ENCODE measurements at places on chromosomes 6 and 20.

- no peak for DNase-seq
Measured at GRCh38 chr6:18603361-18603760, 216.2 kb downstream of the RNF144B start.

- DNase-seq, result no peak
Measured at GRCh38 chr20:36893801-36894200, 17.9 kb downstream of the TLDC2 start.

DNA sequence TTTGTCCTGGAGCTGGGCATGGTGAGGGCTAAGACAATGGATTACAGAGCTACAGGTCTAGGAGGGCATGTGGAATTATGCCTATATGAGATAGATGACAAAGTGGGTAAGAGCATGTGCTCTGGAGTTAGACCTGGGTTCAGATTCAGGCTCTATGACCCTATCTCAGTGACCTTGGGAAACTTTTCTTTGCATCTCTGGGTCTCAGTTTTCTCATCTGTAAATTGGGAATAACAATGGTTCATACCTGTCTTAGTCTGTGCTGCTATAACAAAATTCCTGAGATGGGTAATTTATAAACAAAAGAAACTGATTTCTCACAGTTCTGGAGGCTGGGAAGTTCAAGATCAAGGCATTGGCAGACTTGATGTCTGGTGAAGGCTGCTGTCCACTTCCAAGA is 30.3 kb downstream of the PPARD start:
- DNase-seq, result no peak

DNA sequence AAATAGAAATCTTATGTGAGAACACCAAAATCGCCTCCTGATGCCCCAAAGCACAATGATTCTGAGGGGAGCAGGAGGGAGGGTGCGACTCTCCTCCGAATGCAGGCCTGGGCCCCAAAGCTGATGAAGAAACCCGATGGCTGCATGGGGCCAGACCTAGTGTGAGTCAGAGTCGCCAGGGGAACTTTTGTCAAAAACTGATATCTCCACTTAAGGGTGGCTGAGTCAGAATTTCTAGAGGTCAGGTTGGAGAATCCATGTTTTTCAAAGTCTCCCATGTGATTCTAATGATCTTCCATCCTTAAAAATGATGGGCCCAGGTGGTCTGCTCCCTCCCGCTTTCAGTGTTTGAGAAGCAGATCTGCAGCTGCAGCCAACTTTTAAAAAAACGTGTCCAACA is 172.8 kb downstream of the BACH2 start:
- no peak for DNase-seq

DNA sequence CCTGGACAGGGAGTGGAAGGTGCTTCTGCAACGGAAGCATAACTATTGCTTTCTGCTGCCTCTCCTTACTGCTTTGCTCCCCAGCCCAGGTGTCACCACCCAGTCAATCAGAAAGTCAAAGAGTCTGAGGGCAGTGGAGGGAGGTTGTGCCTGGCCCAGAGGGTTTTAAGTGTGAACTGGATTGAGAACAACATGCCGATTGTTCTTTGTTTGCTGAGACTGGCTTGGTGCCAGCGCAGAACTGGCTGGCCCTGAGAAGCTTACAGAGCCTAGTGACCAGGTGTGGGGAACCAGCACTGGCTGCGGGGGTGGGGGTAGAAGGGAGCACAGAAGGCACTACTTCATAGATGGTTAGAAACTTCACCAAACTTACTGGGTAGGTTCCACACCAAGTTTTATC is 31.1 kb upstream of the ENPP4 start:
- DNase-seq, result no peak

DNA sequence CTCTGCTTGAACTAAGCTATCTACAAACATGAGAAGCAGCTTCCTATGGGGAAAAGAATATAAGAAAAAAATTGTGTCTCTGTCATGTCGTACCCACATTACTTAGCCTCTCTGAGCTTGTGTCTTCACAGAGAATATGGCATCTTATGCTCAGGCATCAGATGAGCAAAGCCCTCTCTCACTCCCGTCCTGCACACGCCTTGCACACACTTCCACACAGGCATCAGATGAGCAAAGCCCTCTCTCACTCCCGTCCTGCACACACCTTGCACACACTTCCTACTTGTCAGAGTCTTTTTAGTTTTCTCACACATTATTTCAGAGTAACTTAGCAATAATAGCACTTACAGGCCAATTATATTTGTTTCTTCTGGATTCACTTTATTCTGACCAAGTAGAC is 79.0 kb upstream of the DUSP22 start:
- DNase-seq, result no peak

- no peak for DNase-seq
Measured at GRCh38 chr6:18053555-18054445, 66.4 kb upstream of the KIF13A start.

GRCh38 chr20:47502271-47503239 is 868 bp downstream of the NCOA3 start:
- DNase-seq, result peak; percentile 43

Data from left kidney (tissue), 8 donors.